Glutamatergic neuron (in vitro differentiated cells): ENCODE measurements at places on chromosomes 1 and 21. TPM values are rescaled to one million over a fixed set of nuclear protein-coding genes. Genes with fewer than 3 reads are reported as not detected.

The TMEM52 gene
- 5.4 TPM for total RNA-seq

The NGF gene
- 0.83 TPM for total RNA-seq

The MINDY1 gene
- total RNA-seq, result 26.2 TPM

The SNAPIN gene
- 30.8 TPM for total RNA-seq

The PIP5K1A gene
- 79.4 TPM for total RNA-seq

The PIAS3 gene
- 20.3 TPM for total RNA-seq

The RNU1-4 gene
- total RNA-seq, result 3,598 TPM

The C1orf226 gene
- total RNA-seq, result 12.3 TPM

The PADI2 gene
- total RNA-seq, result 0.74 TPM

The PRSS38 gene
- not detected for total RNA-seq

The MYOG gene
- not detected for total RNA-seq

The LYPD8 gene
- not detected for total RNA-seq

The RPTN gene
- not detected for total RNA-seq

The KDM5B gene
- 338 TPM for total RNA-seq

The CYB5RL gene
- 6.8 TPM for total RNA-seq

The CLEC20A gene
- total RNA-seq, result not detected

The GUCA2B gene
- total RNA-seq, result not detected
